Osteocyte (in vitro differentiated cells): ENCODE measurements at places on chromosomes 2 and 18.

DNA sequence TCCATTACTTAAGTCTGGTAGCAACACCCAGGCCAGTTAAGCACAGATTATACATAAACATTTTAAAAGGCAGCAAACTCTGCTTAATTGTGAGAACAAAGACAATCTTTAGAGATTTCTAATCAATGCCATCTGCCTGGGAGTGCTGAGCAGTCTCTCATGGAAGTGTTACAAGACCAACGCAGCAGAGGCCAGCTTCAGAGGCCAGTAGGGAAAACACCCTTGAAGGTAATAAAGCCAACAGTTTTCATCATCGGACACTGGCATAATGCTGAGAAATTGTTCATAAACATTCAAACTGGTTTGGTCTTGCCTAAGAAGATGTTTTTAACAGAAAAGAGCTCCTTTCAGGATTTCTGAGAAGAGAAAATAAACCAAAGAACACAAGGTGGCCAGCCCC is 35.0 kb downstream of the EPB41L3 start:
- DNase-seq = no peak

DNA sequence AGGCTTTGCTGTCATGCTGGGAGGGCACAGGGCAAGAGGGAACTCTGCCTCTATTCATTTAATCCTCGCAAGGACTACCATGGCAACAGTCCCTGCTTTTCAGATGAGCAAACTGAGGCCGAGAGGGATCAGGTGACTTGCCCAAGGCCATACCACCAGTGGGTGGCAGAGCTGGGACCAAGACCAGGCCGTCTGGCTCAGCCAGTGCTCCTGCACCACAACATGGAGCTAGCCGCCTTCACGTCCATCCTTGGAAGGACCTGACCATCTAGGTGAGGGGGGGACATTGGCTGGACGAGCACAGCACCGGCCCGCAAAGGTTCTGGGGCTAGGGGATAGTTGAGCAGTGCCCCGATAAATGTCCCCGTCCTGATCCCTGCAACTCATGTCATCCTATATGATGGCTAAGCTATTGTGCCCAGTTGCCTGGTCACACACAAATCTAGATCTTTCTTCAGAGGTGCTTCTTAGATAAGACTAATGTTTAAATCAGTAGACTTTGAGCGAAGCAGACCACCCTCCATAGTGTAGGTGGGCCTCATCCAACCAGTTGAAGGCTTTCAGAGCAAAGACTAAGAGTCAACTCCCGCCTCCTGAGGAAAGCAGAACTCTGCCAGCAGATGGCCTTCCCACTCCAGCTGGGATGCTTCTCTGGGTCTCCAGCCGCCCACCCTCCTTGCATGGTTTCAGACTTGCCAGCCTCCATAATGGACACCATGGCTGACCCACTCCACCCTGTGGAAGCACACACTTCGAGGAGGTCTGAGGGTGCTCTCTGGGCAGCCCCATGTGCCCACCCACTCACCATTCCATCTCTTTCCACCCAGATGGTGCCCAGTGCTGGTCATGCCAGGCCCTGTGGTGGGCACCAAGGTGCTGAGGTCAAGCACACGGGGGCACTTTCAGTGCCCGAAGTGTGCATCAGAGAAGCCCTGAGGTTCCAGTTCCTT is 214.8 kb upstream of the RAB6C start:
- DNase-seq = peak; percentile 76

GRCh38 chr2:176385838-176386237 is 116.6 kb downstream of the MTX2 start:
- no peak for DNase-seq

DNA sequence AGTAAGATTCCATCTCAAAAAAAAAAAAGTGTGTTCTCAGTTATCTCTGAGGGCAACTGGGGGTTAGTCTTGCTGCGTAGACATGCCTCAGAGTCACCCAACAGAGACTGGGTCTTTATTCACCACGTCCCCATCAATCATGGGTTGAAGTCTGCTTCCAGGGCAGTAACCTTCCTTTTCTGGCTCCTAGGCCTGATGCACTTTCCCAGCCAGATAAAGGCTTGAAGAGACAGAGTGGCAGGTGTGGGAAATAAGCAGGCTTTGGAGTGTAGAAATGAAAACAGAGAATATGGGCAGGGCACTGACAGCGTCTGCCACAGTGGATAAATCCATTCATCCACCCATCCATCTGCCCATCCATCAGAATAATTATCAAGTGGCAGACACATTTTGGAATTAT is 134.1 kb upstream of the LGALSL start:
- no peak for DNase-seq

DNA sequence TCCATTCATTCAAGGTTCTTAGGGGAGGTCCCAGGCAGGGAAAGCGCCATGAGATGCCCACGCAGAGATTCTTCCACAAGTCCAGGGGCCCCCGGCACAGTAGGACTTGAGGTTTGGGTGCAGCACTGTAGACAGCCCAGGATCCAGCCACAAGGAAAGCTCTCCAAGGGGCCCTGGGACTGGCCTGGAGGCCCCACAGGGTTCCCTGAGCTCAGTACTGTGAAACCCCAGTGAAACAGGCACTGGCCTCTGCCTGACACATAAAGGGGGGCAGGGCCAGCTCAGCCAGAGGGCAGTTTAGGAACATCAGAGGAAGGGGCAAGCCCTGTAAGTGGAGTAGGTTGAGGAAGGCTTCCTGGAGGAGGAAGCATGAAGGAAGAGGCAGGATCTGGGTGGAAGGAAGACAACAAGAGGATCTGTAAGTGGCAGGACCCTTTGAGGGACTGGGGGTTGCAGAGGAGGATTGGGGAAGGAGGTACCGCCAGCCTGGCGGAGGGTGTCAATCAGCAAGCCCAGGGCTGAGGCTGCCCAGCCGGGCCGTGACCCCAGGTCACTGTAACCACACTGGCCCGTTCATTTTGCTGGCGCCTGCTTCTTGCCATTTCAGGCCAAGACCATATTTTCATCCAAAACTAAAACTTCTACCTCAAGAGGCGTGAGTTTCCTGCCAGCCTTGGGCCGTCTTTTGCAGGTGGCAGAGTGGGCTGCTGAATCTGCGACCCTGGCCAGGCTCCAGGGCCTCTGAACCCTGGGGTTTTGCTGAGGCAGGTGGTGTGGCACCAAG is 175.2 kb downstream of the SMAD7 start:
- no peak for DNase-seq

GRCh38 chr2:24613154-24613814 is 122.2 kb downstream of the NCOA1 start:
- no peak for DNase-seq

DNA sequence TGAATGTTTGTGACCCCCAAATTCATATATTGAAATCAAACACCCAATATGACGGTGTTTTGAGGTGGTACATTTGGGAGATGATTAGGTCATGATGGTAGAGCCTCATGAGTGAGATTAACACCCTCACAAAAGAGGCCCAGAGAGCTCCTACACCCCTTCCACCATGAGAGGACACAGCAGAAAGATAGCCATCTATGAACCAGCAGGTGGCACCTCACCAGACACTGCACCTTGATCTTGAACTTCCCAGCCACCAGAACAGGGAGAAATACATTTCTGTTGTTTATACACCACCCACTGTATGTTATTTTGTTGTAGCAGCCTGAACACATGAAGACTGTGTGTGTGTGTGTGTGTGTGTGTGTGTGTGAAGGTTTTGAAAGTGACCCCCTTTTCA is 58.1 kb downstream of the ST3GAL5 start:
- no peak for DNase-seq

GRCh38 chr2:166282154-166282553 is 93.6 kb downstream of the SCN9A start:
- no peak for DNase-seq

GRCh38 chr2:195319548-195320412 is 337.2 kb upstream of the SLC39A10 start:
- no peak for DNase-seq

DNA sequence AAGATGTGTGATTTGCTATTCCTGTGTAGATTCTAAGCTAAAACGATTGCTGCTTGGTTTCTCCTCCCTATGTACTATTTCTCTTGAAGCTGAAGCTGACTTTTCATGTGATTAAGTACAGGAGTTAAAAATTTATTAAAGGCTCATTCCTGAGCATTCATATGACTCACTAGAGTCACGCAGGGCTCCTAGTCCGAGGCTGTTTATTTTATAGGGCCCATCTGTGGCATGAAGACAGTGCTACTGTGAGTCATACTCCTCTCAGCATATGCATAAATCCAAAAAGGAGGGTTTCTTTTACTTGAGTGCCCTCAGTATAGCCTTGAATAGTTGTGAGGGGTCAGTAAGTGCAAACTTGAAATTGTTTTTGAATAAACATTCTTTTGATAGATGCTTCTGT is 378.8 kb downstream of the PTPRM start:
- no peak for DNase-seq

- no peak for DNase-seq
Measured at GRCh38 chr2:74548900-74549826, 4.6 kb downstream of the LOXL3 start.

GRCh38 chr2:12506846-12507245 is 209.9 kb upstream of the TRIB2 start:
- DNase-seq = no peak

- no peak for DNase-seq
Measured at GRCh38 chr2:8457092-8457481, 224.8 kb upstream of the ID2 start.

DNA sequence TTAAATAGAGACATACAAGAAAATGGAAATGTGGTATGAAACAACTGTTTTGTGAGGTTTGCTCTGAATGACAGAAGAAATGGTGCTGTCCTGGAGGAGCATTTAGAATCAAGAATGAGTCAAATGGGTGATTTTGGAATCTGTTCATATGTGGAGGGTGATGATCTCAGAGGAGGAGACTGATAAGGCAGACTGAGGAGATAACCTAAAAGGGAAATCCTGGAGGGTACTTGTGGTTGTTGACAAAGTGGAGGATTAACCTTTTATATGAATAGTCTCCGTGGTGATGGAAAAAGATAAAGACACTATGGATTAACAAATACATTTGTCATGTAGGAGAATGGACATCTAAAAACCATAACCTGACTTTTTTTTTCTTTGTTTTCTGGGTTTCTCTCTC is 74.1 kb downstream of the MMADHC start:
- no peak for DNase-seq

- DNase-seq = no peak
Measured at GRCh38 chr2:121338281-121338680, 53.3 kb upstream of the TFCP2L1 start.

DNA sequence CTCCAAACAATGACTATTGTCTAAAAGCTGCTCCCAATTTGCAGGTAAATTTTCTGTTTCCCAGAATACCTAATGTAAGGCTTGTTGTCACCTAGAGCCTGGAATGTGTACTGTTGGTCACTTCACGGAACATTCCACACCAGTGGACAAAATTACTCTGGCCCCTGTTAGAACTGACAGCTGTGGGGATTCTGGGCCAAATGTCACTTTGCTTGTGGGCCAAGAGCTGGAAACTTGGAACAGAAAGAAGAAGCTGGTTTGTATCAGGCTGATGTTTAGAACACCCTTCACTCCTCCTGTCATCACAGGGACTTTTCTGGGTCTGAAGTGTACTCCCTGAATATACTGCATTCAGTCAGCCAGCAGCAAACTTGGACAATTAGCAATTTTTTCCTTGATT is 495.6 kb upstream of the SYT4 start:
- DNase-seq = no peak

DNA sequence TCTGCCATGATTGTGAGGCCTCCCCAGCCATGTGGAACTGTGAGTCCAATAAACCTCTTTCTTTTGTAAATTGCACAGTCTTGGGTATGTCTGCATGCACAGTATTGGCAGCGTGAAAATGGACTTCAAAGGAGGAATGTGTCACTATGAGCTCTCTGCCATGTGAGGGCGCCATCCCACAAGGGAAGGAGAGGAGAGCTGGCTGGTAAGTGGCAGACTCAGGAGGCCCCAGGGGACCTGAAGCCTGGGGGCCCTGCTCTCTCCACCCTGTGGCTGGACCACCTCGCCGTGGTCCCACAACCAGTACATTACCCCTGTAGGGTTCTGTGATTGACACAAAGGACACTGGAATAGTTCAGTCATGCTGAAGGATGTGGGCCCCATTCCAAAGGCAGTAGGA is 122.1 kb downstream of the RPIA start:
- DNase-seq = no peak

GRCh38 chr2:3036432-3037125 is 341.0 kb downstream of the EIPR1 start:
- peak; percentile 82 for DNase-seq

DNA sequence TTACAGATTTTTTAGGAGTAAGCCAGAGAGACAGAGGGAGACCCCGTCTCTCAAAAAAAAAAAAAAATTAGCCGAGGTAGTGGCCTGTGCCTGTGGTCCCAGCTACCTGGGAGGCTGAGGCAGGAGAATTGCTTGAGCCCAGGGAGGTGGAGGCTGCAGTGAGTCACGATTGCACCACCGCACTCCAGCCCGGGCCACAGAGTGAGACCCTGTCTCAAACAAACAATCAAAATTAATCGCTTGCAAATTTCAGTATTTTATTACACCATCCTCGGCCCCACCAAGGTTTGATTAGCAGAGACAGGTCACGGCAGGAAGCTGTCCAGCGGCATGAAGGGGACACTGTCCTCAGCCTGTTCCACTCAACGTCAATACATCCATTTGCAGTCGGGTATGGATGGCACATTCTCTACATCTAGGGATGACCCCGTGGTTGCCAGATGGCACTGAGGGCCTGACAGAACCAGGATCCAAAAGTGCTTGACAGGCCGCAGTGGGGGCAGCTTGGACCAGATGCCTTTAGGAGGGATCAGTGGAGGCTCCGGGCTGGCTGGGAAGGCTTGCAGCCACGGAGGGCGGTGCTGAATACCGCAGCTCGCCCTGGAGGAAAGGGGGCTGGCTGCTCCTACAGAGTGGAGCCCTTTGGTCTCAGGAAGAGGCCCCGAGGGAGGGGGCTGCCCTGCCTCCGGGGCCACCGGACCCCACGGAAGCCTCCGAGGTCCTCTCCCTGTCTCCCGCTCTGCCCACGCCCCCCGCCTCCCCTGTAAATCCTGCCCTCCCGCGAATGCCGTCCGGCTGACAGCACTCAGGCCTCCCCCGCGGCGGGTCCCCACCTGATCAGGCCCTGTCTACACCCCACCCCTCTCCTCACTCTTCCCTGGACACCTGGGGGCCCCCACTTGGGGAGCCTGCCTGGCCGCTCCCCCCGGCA is 13.1 kb downstream of the ASPRV1 start:
- DNase-seq = no peak

GRCh38 chr2:195575879-195576401 is 81.1 kb upstream of the SLC39A10 start:
- no peak for DNase-seq

GRCh38 chr18:30446605-30447004 is 595.9 kb downstream of the DSC3 start:
- no peak for DNase-seq
